ENCODE measurements at places on chromosomes 7 and 10.

DNA sequence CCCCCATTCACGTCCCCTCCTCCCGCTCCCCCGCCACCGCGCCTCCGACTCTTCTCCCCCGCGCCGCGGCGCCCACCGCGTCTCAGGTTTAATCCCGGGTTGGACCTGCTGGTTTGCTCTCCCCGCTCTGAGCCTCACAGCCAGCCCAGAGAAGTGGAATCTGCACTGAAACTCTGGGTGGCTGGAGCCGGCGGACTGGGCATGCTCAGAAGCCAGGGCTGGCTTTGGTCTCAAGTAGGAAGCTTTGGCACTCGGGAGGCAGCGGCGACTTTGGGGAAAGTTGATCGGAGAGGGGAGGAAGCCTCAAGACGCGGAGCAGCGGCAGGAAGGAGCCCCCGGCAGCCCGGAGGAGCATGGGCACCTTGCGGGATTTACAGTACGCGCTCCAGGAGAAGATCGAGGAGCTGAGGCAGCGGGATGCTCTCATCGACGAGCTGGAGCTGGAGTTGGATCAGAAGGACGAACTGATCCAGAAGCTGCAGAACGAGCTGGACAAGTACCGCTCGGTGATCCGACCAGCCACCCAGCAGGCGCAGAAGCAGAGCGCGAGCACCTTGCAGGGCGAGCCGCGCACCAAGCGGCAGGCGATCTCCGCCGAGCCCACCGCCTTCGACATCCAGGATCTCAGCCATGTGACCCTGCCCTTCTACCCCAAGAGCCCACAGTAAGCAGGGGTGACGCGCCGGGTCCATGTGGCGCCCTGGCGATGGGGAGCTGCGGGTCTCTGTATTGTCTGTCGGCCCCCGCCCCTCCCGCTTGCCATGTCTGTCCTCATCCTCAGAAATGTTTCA is at the start of gene PRKG1:
PRKG1 (plus strand) TSS at position 250 of the 791 bp plus-strand sequence.
- DNase-seq = peak; percentile 77
- H3K36me3 ChIP-seq = no peaks in the 10 kb centered on the region
- H3K4me3 ChIP-seq = peak within 1 kb of the TSS; percentile 54
- H3K27ac ChIP-seq = peak within 1 kb of the TSS; percentile 67

DNA sequence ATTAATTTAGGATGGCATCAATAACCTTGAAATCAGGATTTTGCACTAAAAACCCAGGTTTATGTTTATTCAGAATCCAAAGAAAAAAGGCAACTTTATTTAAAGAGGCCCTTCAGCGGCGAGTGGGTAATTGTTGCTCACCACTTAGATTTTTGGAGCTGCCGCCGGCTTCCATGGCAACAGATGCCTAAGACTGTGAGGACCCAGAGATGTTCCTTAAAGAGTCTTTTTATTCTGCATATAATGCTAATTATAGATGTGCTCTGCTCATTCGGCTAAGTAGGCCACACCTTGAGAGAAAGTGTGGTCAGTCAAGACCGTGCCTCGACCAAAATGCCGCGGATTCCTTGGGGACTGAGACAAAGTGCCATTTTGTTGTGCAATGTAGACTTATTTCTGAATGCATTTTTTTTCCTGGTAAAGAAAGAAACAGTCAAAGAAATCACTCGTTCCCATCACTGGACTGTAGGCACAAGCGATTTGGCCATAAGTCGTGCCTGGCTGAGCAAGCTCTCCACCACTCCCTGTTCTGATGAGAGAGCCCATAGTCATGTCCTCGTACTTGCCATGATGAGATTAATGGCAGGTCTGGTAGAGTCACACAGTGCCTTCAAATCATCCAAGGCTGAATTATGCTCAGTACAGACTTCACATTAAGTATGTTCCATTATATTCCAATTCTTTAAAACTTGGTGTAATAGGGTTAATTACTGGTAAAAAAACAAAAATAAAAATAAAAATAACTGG is 21.4 kb upstream of the MGMT start:
- H3K36me3 ChIP-seq = no peaks in the 10 kb centered on the region
- no peak for DNase-seq
- H3K27ac ChIP-seq = no peak overlapping the region
- H3K4me3 ChIP-seq = no peak overlapping the region

DNA sequence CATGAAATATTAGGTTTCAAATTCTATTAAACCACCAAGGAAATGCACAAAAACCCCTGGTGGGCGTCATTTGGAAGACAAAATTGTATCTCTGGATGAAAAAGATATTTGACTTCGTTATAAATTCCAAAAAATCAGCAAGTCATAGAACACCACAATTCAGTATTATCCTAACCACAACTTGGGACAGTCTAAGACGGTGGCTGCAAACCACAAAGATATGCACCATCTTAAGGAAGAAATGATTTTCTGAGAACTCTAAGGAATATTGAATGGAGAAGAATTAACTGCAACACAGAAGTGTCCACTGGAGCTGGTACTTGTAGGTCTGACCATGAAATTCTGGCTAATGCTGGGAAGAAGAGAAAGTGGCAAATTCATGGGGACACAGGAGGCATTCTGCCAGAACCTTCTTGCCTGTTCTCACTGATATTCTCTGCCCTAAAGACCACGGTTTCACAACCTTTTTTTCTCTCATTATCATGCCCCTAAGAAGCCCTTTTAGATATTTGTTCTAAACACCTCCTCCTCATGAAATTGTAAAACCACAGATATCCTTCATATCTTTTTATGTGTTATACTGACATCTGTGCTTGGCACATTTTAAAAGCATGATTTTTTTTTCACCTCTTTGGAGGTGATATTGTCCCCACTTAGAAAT is 92.9 kb downstream of the SFMBT2 start:
- no peaks in the 10 kb centered on the region for H3K27me3 ChIP-seq
- no peak overlapping the region for H3K4me3 ChIP-seq
- H3K4me1 ChIP-seq = peaks cover 4% of the 10 kb centered on the region
- H3K27ac ChIP-seq = no peak overlapping the region

DNA sequence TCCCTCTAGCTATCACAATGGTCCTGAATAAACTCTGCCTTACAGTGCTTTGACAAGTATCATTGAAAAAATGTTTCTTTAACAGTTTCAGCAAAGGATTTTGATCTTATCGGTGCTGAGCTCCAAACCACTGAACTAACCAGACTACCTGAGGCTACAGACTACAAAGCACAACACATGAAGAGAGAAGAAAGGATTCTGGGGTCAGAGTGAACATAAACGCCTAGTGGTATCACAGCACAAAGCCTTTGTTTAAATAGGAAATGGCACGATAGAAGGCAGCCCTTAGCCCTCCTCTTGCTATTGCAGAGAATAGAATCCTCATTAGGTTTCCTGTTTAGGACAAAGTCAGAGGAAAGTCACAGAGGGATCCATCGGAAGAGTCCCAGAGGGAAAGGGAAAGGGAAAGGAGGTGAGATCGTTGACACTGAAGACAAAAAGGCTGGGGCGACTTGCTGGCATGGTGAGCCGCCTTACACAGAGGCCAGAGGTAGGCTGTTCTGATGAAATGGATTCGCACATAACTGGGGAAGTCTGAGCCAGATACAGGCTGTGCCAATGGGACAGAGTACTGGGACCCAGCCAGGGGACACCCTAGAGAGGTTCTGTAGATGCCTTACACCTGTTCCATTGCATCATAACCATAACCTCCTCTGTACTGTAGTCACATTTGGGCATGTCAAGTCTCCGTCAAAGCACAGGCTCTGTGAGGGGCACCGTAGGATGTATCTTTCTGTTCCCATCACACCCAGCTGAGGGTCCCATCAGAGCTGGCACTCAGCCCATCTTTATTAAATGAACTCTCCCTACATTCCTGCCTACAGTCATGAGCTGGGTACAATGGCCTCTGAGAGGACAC is 71.5 kb downstream of the XPNPEP1 start:
- no peaks in the 10 kb centered on the region for H3K36me3 ChIP-seq
- H3K4me3 ChIP-seq = no peak overlapping the region
- DNase-seq = no peak
- H3K4me1 ChIP-seq = peaks cover 3% of the 10 kb centered on the region

DNA sequence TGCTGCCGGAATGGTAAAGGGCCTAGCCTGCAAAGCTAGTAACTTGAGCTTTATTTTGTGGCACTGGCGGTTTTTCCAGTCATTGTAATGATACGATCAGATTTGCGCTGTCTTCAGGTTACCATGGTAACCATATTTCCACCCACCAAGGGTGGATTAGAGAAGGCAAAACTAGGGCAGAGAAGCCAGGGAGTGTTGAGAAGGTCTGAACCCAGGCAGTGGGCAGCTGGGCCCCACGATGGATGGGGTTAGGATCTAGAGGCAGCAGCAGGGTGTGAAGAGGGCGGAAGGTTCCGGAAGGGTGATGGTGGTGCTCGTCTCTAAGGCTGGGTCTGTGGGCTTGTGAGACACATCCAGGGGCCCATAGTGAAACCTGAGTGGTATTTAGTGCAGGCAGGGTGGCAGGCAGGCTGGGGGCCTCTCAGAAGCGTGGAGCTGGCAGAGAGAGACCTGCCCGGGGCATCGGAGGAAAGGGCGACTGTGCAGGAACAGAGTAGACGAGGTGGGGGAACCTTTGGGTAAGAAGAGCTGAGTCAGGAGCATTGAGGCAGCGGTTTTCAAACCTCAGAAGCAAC is 87.9 kb upstream of the GTF2I start:
- no peak overlapping the region for H3K4me3 ChIP-seq
- no peaks in the 10 kb centered on the region for H3K36me3 ChIP-seq
- H3K27me3 ChIP-seq = no peaks in the 10 kb centered on the region
- no peaks in the 10 kb centered on the region for H3K4me1 ChIP-seq
- no peak for DNase-seq

- H3K27ac ChIP-seq = no peak overlapping the region
- no peak for DNase-seq
- H3K36me3 ChIP-seq = no peaks in the 10 kb centered on the region
- H3K4me3 ChIP-seq = no peak overlapping the region
These were observed 17.9 kb downstream of the PARD3 start for GRCh38 chr10:34797155-34797554.

- H3K36me3 ChIP-seq = no peaks in the 10 kb centered on the region
- peaks cover 15% of the 10 kb centered on the region for H3K4me1 ChIP-seq
- H3K27me3 ChIP-seq = peaks cover 85% of the 10 kb centered on the region
- H3K4me3 ChIP-seq = peak overlapping the region; percentile 52
- H3K27ac ChIP-seq = no peak overlapping the region
These were observed 634 bp downstream of the HECW1 start for GRCh38 chr7:43112941-43113621.

DNA sequence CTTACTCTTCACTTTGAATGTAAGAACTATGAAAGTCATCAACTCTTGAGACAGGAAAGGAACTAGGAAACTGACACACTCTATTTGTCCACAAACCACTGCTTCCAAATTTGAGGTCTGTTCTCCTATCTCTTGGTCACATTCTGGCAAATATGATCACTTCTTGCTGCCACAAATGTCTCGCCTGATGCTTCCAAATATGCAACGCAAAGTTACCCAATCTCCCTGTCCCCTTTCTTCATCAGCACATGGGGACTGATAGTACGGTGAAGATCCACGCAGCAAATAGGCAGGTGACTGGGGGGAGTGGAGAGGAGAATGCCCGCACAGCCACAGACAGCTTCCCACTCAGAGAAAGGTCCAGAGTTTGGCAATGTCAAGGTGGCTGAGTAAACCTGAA is 92.6 kb upstream of the TCF7L2 start:
- no peaks in the 10 kb centered on the region for H3K4me1 ChIP-seq
- H3K4me3 ChIP-seq = no peak overlapping the region
- H3K27me3 ChIP-seq = no peaks in the 10 kb centered on the region
- no peak for DNase-seq

DNA sequence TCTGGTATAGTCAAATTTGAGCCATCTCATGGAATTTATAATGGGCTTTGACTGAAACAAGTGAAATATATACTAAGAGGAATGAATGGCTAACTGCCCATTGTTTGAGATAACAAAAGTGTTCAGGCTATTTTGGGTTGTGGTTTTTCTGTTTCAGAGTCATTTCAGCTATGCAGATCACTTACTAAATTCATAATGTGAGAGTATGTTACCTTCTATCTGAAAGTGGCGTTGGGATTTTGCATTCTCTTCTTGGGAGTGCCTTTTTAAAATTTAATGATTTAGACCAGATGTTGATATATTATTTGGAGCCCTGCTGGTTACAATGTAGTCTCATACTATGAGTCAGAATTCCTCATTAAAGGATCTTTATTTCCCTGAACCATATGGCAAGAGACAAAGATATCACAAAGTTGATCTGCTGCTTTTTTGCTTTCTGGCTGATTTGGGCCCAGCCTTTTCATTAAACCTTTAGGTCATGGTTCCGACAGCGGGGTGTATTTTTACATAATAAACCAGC is 10.4 kb downstream of the VCL start:
- H3K4me1 ChIP-seq = peaks cover 32% of the 10 kb centered on the region
- H3K4me3 ChIP-seq = no peak overlapping the region
- no peak for DNase-seq
- peak overlapping the region; percentile 44 for H3K27ac ChIP-seq
- H3K36me3 ChIP-seq = no peaks in the 10 kb centered on the region
- H3K27me3 ChIP-seq = no peaks in the 10 kb centered on the region

DNA sequence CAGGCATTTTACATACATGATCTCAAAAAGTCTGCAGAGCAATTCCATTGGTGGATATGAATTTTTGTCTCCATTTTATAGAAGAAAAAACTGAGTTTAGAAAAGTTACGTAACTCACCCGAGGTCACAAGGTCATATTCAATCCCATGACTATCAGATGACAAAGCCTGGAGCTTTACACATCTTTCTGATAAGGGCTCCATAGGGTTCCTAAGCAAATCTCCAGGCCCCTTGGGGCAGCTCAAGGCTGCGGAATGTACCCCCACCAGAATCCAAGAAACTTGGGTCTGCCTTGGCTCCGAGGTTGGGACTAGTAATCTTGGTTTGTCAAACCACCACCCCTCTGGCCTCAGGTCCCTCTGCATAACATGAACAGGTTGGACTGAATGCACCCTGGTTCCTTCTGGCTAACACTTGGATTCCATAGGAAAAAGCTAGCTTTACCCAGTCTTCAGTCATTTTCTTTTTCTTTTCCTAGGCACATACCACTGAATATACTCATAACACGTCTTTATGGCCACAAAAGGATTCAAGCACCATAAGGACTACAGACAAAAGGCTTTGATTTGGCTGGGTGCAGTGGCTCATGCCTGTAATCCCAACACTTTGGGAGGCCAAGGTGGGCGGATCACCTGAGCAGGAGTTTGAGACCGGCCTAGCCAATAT is 55.5 kb downstream of the PIP4K2A start:
- H3K4me3 ChIP-seq = no peak overlapping the region
- H3K27ac ChIP-seq = no peak overlapping the region
- no peak for DNase-seq
- H3K4me1 ChIP-seq = peaks cover 15% of the 10 kb centered on the region
- no peaks in the 10 kb centered on the region for H3K27me3 ChIP-seq

DNA sequence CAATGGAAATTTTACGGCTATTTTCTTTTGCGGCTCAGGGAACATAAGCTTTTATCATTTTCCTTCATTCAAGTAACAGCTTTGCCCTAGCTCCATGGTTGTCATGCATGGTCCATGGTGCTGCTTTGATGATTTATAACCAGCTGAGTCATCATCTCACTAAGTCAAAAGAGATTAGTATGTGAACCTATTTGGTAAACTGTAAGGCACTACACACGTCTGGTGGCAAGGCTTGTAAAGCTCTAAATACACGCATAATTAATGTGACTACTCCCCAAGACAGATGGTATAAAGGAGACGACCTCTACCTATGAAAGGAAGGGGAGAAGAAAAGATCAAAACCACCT is 340.2 kb downstream of the KCNMA1 start:
- no peaks in the 10 kb centered on the region for H3K36me3 ChIP-seq
- H3K27ac ChIP-seq = no peak overlapping the region
- DNase-seq = peak; percentile 44
- H3K4me1 ChIP-seq = peaks cover under 1% of the 10 kb centered on the region
- no peaks in the 10 kb centered on the region for H3K27me3 ChIP-seq

- no peaks in the 10 kb centered on the region for H3K27me3 ChIP-seq
- H3K4me3 ChIP-seq = no peak overlapping the region
- no peak overlapping the region for H3K27ac ChIP-seq
- no peaks in the 10 kb centered on the region for H3K36me3 ChIP-seq
- peaks cover 9% of the 10 kb centered on the region for H3K4me1 ChIP-seq
These were observed 84.4 kb downstream of the LHPP start for GRCh38 chr10:124546055-124546369.
